ENCODE measurements at places on chromosomes 4 and X. TPM values are rescaled to one million over a fixed set of nuclear protein-coding genes. Genes with fewer than 3 reads are reported as not detected.

GRCh38 chr4:186840222-186840701 lies 116.6 kb upstream of the FAT1 start:
- DNase-seq: peak; percentile 36

DNA sequence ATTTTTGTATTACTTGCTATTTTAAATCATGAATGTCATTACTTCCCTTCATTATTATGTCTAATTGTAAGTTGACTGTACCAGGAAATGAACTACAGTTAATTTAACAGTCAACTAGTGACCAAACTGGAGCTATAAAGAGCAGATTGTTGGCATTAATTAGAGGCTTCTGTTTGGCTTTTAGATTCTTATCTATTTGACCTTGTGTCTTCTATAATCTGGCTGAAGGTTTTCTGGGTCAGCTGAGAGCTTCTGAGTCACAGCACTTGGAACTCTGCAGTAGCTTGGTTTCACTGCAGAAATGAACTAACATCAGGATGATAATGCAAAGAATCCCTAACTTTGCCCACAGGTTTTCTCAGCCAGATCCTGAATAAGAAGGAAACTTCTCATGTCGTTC lies 169.2 kb upstream of the LEF1 start:
- DNase-seq: no peak

GRCh38 chr4:10041036-10041435 lies 19.7 kb upstream of the SLC2A9 start:
- DNase-seq: no peak

DNA sequence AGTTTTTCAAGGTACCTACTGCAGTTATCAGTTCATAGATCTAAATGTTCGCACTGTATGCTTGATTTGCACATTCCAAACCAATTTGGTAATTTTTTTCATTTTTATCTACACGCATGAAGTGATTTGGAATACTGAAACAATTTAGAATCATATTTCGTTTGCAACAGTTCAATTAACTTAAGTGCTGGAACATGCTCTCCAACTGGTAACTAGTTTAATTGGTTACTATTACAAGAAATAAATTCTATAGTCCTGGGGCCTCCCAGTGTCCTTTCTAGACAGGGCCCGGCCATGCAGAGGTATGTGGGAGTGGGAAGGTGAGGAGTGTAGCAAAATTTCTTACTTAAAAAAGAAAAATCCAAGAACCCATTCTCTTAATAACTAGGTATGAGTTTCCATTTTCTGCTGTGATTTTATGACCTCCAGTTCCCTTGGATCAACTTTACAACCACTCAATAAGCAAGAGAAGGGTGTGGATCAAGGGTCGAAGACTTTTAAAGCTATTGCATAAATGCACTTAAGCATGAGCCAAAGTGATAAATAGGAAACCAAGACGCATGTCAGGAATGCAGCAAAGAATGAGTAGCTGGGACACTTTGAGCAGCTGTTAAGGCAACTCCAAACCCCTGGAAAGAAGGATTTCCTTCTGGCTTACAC lies 106.9 kb downstream of the PPARGC1A start:
- DNase-seq: no peak

- DNase-seq: no peak
These were observed 175.0 kb downstream of the NHS start for GRCh38 chrX:17550011-17550410.

DNA sequence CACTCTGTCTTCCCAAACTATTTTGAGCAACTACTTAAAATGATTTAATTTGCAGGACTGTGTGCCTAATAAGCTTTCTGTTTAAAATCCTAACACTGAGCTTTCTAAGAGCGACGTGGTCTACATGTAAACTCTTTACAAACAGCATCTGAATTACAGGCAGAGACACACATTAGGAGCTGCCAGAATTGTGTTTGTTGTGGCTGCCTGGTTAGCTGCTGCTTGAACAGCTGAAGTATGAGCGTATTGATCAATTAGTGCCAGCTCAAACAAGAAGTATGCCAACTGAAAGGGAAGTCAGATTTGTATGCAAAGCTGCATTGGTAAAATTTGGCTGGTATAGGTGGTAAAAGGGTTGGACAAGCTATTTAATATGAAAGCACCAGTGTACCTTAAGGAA lies 384.4 kb downstream of the PCDH7 start:
- DNase-seq: no peak

GRCh38 chr4:72073816-72074215 lies 42.0 kb downstream of the NPFFR2 start:
- no peak for DNase-seq

- no peak for DNase-seq
These were observed 127.2 kb downstream of the CHRNA9 start for GRCh38 chr4:40462326-40462725.

DNA sequence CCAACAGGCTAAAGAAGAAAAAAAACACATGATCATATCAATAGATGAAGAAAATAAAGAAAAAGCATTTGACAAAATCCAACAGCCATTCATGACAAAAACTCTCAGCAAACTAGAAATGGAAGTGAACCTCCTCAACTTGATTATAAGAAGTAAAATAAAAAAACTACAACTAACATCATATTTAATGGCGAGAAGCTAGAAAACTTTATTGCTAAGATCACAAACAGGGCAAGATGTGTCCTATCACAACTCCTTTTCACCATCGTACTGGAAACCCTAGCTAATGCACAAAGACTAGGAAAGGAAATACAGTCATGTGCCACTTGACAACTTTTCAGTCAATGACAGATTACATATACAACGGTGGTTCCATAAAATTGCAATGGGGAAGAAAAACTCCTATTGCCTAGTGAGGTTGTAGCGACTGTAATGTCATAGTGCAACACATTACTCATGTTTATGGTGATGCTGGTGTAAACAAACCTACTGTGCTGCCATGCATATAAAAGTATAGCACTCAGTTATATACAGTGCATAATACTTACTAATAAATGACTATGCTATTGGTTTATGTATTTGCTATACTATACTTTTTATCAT lies 12.1 kb upstream of the MANBA start:
- no peak for DNase-seq

GRCh38 chr4:911221-911751 lies 20.8 kb downstream of the GAK start:
- DNase-seq: no peak

DNA sequence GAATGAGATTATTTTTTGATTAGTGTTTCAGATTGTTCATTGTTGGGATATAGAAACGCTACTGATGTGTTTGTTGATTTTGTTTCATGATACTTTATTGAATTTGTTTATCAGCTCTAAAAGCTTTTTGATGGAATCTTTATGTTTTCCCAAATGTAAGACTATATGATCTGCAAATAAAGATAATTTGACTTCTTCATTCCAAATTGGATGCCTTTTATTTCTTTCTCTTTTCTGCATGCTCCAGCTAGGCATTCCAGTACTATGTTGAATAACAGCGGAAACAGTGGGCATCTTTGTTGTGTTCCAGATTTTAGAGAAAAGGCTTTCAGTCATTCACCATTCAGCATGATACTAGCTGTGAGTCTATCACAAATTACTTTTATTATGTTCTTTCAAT lies 21.8 kb downstream of the SPANXN4 start:
- no peak for DNase-seq

DNA sequence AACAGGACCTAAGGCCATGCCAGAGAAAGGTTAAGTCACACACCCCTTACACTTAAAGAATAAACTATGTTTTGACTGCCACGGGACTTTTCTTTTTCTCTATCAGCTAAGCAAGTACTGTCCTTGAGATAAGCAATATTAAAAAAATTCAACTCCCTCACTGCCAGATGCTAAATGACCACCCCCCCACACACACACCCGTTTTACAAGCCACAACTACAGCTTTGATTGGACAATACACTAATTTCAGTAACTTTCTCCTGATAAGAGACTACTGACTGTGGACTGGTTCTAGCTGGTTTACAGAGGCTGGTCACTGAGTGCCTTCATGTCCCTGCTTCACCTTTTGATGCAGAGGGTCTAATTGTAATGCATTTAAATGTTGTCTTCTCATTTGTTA lies 63.9 kb upstream of the HOPX start:
- peak; percentile 24 for DNase-seq

DNA sequence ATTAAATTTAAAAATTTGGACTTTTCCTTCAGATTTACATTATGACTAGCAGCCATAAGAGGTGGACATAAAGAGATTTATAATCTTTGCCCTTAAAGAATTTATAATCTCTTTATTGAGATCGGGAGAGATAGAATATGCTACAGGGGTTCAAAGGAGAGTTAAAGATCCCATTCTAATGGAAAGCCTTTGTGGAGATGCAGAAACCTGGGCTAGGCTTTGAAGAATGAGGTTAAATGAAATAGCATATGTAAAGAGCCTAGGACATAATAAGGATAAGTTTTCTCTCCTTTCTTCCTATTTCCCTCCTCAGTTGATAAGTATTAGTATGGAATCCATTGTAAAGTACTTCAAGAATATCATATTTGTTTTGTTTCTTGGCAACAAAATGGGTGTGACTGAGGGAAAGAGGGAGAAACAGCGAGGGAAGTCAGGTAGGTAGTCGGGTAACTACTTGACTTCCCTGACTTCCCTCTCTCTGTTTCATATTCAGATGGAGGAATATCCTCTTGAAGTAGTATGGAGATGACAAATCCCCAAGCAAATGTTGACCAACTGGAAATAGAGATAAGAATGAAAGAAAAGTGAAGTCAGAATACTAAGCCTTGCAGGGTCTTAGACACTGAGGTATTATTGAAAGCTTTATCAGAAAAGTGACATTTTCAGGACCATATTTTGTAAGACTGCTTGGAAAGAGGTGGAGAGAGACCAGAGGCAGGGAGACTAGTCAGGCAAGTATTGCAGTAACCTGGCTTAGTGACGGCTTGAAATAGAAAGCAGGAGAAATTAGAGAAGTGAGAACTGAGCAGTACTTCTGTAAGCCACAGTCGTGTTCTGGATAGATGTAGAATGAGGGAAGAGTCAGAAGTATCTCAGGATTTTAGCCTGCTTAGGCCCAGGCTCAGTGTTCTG lies 82.9 kb downstream of the PDLIM5 start:
- DNase-seq: no peak

DNA sequence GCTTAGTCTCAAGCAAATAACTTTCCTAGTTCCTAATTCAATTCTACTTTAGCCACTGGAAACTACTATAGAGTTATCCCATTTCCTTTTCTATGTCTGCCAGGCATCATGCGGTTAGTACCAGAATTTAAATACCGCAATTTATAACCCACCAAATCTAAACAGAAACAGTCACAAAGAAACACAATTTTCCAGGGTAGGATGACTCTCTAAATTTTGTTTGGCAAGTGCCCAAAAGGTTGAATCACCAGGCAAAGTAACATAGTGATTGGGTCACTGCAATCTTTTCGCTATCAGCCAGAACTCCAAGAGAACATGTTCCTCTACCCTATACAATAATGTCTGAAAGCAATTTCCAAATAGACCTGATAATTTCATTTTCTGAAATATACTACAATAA lies 240.2 kb upstream of the GRIA3 start:
- DNase-seq: no peak

- DNase-seq: no peak
These were observed 2.7 kb downstream of the UTP14A start for GRCh38 chrX:129908636-129909035.

DNA sequence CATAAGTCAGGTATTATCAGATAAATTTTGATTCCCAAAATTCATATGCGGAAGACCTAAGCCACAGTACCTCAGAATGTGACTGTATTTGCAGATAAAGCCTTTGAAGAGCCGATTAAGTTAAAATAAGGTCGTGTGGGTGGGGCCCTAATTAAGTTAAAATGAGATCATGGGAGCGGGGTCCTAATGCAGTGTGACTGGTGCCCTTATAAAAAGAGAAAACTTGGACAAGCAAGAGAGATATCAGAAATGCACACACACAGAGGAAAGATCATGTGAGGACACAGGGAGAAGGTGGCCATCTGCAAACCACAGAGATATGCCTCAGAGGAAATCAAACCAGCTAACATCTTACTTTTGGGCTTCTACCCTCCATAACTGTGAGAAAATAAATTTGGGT lies 236.1 kb downstream of the FBXO8 start:
- DNase-seq: no peak

DNA sequence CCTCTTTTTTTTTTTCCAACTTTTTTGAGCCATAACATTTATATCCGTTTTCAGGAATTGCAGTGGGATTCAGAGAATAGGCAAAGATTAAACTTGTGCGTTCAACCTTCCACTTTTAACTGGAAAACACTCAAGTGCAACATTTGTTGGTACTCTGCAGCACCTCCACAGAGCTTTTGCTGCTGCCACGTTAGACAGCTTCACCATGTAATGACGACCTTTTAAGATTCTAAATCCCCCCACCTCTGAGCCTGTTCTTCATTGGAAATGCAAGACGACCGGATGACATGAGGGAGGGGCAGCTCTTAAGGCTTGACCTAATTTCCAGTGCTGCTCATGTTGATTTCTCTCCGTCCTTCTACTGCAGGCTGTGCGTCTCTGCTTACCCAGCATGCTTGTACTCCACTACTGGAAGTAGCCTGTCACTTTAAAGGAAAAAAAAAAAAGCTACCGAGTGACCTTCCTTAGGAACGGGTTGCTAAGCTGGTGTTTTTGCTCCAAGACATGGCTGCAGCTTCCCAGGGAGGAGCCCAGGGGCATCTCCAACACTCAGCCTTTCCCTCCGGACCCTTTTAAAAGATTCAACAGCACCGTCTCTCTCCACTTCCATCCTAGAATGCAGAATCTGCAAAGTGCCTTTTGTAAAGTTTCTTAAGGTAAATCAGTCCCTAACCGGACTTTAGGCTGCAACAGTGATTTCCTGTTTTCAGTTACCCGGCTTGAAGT lies at the start of gene CC2D2A:
Gene CC2D2A (plus strand): TSS at position 481 of the 726 bp plus-strand sequence. CDS start 6,051 bp downstream, outside the sequence.
- DNase-seq: no peak

DNA sequence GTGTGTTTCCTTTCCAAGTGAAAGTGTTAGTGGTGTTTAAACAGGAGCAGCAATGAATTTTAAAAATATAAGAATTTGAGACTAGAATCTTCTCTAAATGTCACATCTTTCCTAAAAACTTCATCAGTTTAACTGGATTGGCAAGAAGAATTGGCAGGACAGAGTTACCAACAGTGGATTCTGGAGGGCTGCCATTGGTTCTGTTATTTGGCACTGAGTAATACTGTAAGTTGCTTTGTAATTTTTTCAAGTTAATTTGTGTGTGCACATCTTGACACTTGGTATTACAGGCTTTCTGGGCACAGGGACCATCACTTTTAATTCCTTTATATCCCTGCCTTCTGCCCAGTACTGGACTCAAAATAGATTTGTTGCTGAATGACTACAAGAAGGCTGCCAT lies 4.5 kb upstream of the GPRIN3 start:
- DNase-seq: no peak

- DNase-seq: no peak
These were observed 16.5 kb upstream of the SMIM14 start for GRCh38 chr4:39655211-39655610.

GRCh38 chr4:180618396-180618795 lies 1624.8 kb upstream of the TENM3 start:
- DNase-seq: no peak

CAMK2D gene
- total RNA-seq: 69.5 TPM

SPANXA1 gene
- total RNA-seq: not detected

F8 gene
- total RNA-seq: 3.5 TPM

CFI gene
- 1.6 TPM for total RNA-seq

DMD gene
- 24.5 TPM for total RNA-seq

C4orf50 gene
- 0.13 TPM for total RNA-seq

COPS4 gene
- 28.8 TPM for total RNA-seq

MAGEA11 gene
- total RNA-seq: not detected

RAI2 gene
- 1.7 TPM for total RNA-seq

CORIN gene
- 0.15 TPM for total RNA-seq

AFF2 gene
- total RNA-seq: 0.12 TPM

DRD5 gene
- 0.13 TPM for total RNA-seq

TMPRSS11D gene
- not detected for total RNA-seq

BMX gene
- total RNA-seq: 1.4 TPM

FHIP1A gene
- total RNA-seq: 33.4 TPM
